Retinal pigment epithelial cell (primary cell): ENCODE measurements at places on chromosomes 13 and 19.

- DNase-seq: peak; percentile 5
These were observed 66.5 kb upstream of the USPL1 start for GRCh38 chr13:30551189-30551588.

DNA sequence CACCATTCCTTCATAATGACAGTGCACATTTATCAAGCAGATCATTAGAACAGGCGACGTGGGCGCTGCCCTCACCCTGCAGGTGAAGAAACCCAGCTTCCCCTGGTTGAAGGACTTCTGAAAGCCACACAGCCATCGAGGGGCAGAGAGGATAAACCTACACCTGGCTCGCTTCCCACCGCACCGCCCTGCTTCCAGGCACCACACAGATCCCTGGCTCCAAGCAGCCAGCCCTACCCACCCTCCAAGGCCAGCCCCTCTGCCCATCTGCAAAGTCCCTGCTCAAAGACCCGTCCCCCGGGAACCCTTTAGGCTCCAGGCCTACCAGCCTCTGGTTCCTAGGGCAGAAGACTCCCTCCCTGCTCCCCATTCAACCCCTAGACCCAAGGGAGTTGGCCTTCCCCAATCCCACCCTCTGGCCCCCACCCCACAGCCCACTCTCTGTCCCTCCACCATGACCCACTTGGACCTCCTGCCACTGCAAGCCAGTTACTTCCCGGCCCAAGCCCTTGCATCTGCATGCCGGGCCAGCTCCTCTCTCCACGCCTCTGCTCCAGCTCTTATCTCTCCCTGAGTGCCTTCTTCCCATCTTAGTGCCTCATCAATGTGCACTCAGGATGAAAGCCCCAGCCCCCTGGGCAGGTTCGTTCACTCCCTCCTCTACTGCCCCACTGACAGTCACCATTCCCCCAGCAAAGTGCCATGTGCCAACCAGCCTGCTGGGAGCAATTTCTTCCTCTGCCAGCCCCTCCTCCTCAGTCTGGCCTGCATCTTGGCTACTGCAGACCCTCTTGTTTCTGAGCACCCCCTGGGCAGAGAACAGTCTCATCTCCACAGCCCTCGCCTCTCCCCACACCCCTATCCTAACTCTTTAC, 28.0 kb downstream of the PEPD start:
- no peak for DNase-seq

- no peak for DNase-seq
These were observed 248.0 kb upstream of the MAB21L1 start for GRCh38 chr13:35724446-35724845.

DNA sequence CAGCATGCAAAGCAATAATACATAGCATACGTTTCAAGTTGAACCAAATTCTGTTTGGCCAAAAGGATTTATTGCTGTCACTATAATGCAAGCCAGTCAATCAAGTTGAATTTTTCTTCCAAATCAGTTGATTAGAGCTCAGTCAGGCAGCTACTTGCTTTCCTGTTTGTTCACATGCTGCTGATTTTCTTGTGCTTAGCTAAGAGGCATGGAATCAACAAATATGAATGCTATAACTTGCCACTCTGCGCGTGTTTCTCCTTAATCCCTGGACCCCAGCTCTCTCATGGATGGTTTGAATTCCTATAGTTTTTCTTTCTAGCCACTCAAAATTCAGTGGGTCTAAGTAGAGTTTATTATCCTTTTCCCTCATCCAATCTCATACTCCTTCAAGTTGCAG, 311.3 kb downstream of the KLF5 start:
- DNase-seq: peak; percentile 81

DNA sequence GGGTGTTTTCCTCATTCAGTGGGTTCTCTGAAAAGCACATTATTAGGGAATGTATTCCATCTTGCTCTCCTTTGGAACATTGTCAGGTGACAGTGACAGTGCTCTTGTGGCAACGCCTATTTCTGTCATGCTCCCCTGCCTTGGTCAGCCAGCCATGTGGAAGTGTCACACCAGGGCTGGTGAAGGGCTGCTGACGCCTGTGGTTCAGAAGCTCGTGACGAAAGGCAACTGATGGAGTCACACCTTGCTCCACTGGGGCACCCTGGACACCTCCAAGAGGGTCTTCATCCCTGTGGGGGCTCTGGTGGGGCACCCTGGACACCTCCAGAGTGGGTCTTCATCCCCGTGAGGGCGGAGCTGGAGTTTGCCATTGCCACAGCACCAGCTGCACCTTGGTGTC, 68.9 kb upstream of the GPR183 start:
- no peak for DNase-seq

GRCh38 chr19:2260341-2260805, 4.2 kb upstream of the JSRP1 start:
- DNase-seq: no peak

GRCh38 chr13:34571716-34572115, 370.4 kb upstream of the NBEA start:
- no peak for DNase-seq

DNA sequence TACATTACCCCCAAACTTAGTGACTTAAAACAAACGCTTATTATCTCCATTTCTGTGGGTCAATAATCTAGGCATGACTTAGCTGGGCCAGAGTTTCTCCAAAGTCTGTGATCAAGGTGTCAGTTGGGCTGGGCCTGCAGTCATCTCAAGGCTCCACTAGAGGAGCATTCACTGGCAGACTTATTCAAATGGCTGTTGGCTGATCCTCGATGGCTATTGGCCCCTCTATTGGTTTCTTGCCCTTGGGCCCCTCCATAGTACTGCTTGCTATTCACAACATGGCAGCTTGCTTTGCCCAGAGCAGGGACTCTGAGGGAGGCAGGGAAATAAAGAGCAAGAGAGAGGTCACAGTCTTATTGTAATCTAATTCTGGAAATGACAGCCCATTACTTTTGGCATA, 57.6 kb downstream of the RCBTB2 start:
- DNase-seq: no peak

DNA sequence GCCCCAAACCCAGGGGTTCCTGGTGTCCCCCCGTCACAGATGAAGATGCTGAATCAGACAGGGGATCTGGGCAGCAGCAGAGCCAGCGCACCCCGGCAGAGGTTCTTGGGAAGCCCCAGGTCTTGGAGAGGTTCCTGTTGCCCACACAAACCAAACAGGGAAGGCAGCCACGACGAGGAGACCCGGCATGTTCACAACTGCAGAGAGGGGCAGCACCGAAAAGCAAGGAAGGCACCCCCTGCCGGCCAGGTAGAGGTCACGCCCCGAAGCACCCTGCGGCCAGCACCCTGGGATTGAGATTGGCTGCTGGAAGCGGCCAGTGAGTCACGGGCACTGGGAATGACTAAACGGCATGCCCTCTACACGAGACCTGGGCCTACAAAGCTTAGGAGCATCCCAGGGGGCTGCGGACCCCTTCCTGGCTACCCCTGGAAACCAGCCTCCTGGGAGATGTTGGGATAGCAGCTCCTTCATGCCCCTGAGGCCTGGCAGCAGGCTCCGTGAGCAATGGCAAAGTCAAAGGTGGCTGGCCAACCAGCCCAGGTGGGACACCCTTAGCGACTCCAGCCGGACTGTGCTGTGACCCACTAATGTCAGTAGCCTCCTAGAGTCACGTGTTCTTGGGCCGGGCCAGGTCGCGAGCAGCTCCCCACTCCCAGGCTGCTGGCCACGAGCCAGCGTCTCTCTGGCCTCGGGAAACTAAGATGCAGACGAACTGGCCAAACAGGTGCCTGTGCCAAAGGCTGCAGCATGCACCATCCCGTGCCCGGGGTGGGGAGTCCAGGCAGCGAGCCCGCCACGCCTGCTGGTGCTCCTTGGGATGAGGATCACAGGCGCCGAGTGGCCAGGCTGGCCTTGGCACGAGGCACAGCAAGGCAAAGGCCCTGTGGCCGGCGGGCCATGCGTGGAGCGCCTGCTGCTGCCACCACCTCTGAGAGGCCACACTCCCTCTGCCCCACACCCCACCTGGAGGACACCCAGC, 43.2 kb downstream of the MLLT1 start:
- DNase-seq: no peak

DNA sequence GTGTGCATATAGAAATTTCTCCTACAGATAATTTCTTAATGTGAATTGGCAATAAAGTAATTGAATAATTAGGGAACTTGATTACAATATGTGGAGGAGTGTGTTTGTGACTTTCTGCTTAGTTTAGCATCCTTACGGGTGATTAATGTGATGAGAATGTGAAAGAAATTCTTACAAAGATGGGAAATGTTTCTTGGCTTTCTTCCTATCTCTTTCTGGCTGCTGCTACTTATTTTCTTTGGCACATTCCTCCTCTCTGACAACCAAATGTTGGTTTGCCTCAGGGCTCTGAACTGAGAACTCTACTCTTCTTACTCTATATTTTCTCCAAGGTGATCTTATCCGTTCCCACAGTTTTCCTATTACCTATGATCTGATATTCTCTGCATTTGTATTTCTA, 300.1 kb downstream of the TBC1D4 start:
- DNase-seq: peak; percentile 76

DNA sequence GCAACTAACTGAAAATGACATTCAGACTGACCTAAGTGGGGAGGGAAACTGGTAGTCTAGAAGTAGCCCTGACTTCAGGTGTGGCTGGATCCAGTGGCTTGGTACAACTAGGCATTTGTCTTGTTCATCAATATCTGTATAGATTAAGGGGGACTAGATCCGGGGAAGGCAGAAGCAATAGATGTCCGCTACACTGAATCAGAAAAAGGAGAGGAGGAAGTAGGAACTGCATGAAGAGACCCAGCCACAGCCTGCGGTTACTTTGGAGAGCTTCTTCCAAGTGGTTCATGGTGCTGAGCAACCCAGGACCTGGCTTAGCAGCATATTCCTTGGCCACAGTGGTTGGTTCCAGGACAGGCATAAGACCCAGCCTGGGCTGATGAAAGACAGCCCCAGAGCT, 9.9 kb upstream of the PRODH2 start:
- DNase-seq: no peak

- DNase-seq: no peak
These were observed 110.3 kb downstream of the TUBA3C start for GRCh38 chr13:19071161-19071936.

DNA sequence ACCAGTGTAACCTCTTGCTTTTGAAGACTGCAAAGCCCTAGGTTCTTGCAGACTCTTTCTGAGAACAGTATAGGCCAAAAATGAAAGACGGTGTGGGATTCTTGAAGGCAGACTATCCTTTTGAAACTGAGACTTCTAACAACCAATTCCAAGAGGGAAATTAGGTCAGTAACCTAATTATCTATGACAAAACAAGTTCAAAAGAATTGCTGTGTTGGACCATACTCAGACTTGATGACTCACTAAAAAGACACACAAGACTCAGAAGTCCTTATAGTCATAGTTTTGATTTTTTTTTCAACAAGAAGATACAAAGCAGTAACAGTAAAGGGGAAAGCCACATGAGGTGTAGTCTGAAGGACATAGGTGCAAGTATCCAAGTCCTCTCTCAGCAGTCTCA, 624.0 kb upstream of the GPC6 start:
- no peak for DNase-seq

DNA sequence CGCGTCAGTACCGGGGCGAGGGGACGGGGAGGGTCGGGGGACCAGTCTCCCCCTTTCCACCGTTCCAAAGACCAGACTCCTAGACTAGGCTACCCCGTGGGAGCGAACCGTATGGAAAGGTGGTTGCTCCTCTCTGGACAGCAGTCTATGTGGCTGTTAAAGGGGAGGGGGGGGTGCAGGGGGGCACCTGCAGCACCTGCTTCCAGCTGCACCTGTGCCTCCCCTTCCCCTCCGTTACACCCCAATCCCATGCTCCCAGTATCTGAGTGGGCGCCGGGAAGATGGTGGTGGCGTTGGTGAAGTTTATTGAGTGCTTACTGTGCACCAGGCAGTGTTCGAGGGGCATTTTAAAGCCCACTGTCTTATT, 557 bp downstream of the ZNF524 start:
- no peak for DNase-seq

DNA sequence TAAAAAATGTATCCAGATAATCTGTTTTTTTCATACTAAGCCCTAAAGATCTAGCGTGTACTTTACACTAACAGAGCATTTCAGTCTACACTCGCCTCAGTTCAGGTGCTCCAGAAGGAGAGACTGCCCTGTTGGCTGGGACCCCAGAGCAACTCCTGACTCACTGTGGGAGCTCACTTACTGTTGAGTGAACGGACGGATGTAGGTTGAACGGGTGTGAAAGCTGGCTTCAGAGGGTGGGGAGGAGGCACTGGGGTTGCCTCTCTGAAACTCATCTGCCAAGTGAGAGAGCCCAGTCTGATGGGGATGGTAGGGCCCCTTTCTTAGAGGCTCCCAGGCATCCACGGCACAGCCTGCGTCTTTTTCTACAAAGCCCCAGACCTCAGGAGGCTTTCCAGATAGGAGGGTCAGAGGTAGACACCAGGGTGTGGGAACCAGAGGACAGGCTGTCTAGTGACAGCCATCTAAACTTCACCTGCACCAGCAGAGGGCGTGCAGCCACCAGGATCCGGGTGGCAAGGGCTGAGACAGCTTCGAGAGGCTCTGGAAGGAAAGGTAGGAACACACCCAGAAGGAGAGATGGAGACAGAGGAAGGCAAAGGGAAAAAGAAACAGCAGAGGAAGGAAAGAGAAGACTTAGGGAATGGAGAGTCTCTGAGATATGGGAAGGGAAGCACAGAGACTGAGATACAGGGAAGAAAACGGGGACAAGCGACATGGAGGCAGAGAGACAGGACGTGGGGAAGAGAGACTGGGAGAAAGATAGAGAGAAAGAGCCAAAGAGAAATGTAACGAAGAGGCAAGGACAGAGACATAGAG, 3.7 kb downstream of the KASH5 start:
- DNase-seq: no peak

GRCh38 chr19:2542341-2543069, 66.6 kb downstream of the GADD45B start:
- DNase-seq: peak; percentile 77

DNA sequence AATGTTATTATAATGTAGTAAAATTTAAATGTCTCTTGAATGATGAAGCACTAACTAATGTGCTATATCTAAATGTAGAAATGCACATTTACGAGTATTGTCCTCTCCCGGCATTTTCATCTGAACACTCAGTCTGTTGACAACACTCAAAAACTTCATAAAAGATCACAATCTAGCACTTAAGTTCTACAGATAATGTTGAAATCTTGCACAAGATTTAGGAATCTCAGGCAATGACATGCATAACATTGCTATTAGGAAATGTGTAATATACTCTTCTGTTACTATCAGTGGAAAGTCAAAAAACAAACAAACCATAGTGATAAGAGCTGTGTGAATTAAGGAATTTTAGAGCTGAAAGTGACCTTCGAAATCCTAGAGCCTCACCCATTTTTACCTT, 37.5 kb upstream of the XPO4 start:
- no peak for DNase-seq

DNA sequence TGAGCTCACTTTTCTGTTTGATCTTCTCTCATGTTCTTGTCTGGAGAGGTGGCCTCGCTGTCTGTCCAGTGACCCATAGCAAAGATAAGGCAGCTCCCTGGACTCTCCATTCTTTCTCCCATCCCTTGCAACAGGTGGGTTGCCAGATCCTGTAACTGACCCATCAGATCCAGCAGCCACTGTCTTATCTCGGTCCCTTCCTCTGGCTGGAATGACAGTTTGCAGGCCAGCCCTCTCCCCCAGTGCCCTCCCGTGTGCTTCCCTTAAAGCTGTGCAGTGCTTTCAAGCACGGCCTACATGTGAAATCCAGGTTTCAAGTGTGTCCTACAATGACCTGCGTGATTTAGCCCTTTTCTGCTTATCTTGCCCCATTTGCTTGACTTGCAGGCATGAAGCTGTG, 3.7 kb downstream of the GTF3A start:
- no peak for DNase-seq

- no peak for DNase-seq
These were observed 132.5 kb downstream of the NALCN start for GRCh38 chr13:101283782-101284181.
